ENCODE measurements at places on chromosomes 12 and 14. TPM values are rescaled to one million over a fixed set of nuclear protein-coding genes. Genes with fewer than 3 reads are reported as not detected.

DNA sequence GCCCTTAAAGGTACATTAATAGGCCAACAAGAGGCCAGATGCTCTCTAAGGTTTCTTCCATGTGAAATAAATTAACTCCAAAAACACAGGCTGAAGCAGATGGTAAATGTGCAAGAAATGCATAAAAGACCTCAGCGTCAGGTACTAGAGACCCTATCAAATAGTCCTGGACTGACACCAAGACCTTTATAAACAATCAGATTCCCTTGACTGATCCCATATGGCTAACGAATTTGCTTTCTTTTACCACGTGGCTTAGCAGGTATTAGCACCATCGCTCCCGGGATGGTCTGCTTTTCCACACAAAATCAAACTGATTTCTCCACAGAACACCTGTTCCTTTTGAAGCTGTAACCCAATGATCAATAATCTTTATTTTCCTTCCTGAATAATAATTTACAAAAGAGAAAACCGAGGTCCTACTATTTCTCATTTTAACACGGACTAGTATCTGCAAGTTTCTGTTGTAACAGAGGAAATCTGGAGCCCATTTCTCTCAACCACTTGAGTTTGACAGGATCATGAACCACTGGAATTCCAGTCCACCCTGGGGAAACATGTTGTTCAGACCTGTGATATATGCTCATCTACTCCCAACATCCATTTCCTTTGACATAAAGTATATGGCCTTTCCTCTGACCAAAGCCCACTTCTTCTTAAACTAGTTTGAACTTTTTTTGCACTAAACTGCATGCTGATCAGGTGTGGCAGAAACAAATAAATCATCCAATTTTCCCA, 48.2 kb upstream of the DAAM1 start:
- no peak for DNase-seq

GRCh38 chr12:39102474-39103209, 197.3 kb upstream of the CPNE8 start:
- no peak for DNase-seq

GRCh38 chr14:67856827-67857226, 37.2 kb downstream of the RAD51B start:
- no peak for DNase-seq

GRCh38 chr14:66311058-66311457, 175.1 kb upstream of the CCDC196 start:
- no peak for DNase-seq

The RASSF3 gene
- total RNA-seq = 159 TPM

GRCh38 chr14:99729991-99730875, 46.1 kb downstream of the CYP46A1 start:
- peak; percentile 52 for DNase-seq

DNA sequence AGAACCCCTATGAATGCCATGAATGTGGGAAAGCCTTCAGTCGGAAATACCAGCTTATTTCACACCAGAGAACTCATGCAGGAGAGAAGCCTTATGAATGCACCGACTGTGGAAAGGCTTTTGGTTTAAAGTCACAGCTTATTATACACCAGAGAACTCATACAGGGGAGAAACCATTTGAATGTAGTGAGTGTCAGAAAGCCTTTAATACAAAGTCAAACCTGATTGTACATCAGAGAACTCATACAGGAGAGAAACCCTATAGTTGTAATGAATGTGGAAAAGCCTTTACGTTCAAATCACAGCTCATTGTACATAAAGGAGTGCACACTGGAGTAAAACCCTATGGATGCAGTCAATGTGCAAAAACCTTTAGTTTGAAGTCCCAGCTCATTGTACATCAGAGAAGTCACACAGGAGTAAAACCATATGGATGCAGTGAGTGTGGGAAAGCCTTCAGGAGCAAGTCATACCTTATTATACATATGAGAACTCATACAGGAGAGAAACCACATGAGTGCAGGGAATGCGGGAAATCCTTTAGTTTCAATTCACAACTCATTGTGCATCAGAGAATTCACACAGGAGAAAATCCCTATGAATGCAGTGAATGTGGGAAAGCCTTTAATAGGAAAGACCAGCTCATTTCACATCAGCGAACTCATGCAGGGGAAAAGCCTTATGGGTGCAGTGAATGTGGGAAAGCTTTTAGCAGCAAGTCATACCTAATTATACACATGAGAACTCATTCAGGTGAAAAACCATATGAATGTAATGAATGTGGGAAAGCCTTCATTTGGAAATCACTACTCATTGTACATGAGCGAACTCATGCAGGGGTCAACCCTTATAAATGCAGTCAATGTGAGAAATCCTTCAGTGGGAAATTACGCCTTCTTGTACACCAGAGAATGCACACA, 22.3 kb downstream of the ZNF268 start:
- DNase-seq = no peak

- no peak for DNase-seq
Measured at GRCh38 chr12:18382236-18382885, 121.0 kb downstream of the PIK3C2G start.

- no peak for DNase-seq
Measured at GRCh38 chr12:110262442-110263388, 18.3 kb upstream of the ATP2A2 start.

DNA sequence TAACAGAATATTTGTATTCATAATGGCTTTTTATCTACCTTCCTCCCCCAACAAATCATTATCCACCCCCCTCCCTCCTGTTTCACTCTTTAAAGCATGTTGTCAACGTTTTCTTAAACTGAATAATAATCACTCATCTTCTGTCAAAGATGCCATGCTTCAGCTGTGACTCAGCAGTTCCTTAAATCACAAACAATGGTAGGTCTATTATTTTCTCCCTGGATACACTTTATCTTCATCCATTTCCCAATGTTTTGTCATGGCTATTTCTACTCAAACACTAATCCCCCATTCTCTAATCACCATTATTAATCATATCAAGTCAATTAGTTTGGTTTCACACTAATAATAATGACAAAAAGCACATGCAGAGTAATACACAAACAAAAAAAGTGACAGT, 6.5 kb downstream of the CLEC12B start:
- DNase-seq = no peak

DNA sequence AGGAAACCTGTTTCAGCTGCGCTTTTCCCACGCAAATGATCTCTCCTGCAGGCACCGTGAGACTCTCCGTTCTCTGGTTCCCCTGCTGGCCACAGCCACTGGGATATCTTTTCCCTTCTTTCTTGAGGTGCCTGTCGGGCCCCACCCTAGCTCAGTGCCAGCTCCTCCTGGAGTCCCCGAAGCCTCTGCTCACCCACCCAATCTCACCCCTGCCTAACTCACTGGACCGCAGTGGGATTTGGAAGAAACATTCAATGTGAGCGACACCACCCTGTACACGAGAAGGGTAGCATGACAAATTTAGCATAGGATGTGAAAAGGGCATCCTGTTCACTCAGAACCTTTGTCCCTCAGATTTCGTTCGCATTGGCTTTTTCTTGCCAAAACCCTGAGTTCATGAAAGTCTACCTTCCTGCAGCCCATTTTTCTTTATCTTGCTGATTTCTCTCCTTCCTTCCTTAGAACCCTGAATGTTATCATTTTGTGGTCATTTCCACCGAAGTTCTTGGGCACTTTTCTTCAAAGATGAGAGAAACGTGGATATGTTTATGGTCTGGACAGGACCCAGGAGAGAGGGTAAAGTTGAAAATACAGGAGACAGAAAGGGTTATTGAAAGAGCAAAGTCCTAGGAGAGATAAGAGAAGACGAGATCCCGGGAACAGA, 63.6 kb upstream of the ELK3 start:
- no peak for DNase-seq

All from CD4-positive, alpha-beta memory T cell (primary cell).